Motor neuron (in vitro differentiated cells): ENCODE measurements at places on chromosomes 3 and 15.

DNA sequence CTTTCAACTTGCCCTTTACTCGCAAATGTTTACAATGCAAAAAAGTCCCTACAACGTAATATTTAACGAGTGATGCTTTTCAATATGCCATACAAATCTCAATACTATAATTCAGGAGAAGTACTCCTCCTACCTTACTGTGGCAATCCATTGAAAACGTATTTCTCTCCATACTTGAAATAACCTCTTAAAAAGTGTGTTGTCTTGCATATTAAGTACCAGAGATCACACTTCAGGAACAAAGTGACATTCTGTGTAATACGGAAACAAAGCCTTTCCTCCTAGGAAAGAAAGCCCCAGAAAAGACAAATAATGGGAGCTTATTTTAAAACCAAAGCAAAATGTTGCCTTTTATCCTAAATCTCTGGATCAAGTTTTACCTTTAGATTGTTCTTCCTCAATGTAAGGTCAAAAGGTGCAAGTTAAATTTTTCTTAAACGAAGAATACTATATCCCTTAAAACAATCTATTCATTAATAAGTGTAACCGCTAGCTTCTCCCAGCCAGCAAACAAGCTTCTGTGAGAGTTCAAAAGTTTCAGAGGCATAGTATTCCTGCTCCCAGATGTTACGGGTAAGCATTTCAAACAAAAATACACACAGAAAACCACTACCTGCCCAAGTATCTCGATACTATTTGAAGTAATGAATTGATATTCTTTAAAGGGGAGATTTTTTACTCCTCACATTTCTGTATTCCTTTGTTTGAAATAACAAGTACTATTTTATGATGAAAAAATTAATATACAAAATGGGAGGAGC lies 1.7 kb downstream of the TJP1 start:
- ATAC-seq = no peak

GRCh38 chr3:139414608-139415224 lies 25.3 kb upstream of the COPB2 start:
- no peak for ATAC-seq

- ATAC-seq = no peak
Observed at GRCh38 chr15:23913635-23914034, 226.5 kb upstream of the NDN start.

- ATAC-seq = no peak
Observed at GRCh38 chr3:33834096-33834453, 35.6 kb downstream of the PDCD6IP start.

- no peak for ATAC-seq
Observed at GRCh38 chr3:43181202-43181821, 75.4 kb upstream of the POMGNT2 start.

GRCh38 chr3:17494117-17494809 lies 248.2 kb downstream of the TBC1D5 start:
- ATAC-seq = no peak
